ENCODE measurements at places on chromosomes 3 and 15. TPM values are rescaled to one million over a fixed set of nuclear protein-coding genes. Genes with fewer than 3 reads are reported as not detected.

EFHB gene
- polyA plus RNA-seq, result 1.1 TPM

HRG gene
- polyA plus RNA-seq, result not detected

DNA sequence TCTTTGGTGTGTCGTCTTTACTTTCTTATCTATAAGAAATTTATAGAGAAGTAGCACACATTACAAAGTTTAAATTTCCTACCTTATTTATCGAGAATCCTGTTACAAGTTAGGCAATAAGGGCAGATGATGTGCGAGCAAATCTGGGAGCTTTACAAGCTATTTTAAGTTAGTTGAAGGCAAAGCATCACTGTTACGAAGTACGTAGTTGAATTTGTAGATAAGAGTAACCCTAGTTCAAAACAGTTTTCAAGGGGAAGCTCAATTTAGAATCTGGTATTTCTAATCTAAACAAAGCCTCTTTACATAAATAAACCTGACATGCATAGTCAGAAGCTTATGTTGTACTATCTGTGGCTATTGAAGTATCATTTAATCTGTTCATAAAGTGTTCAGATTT lies 8.4 kb downstream of the KBTBD8 start:
- no peak for DNase-seq
- no peaks in the 10 kb centered on the region for H3K36me3 ChIP-seq
- H3K4me3 ChIP-seq, result no peak overlapping the region
- no peaks in the 10 kb centered on the region for H3K27me3 ChIP-seq
- no peak overlapping the region for H3K27ac ChIP-seq
- H3K4me1 ChIP-seq, result no peaks in the 10 kb centered on the region

GRCh38 chr3:133733226-133733625 lies 13.0 kb upstream of the TF start:
- H3K4me1 ChIP-seq, result no peaks in the 10 kb centered on the region
- no peak for DNase-seq
- H3K36me3 ChIP-seq, result no peaks in the 10 kb centered on the region

DNA sequence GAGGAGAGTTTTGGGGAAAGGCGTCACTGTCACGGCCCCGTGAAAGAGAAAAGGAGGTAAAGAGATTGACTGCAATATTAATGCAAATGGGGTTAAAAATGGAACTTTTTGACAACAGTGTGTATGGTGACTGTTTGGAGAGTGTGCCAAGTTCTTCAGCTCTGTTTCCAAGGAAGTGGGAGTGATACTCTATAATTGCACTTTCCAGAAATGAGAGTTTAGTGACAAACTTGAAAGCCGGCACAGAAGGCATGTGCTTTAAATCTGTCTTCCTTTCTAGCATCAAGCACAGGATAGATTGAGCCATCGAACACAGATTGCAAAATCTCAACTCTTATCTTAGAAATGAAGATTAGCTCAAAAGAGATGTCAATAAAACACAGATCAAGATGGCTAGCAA lies 51.9 kb upstream of the SNRPA1 start:
- H3K4me1 ChIP-seq, result no peaks in the 10 kb centered on the region
- no peak overlapping the region for H3K4me3 ChIP-seq
- H3K27ac ChIP-seq, result no peak overlapping the region
- H3K36me3 ChIP-seq, result no peaks in the 10 kb centered on the region
